Activated CD4-positive, alpha-beta T cell treated with anti-CD3 and anti-CD28 coated beads for 4 hours (primary cell): ENCODE measurements at places on chromosomes 12 and 14.

- no peak for DNase-seq
These were observed 56.4 kb downstream of the GOLGA5 start for GRCh38 chr14:92850492-92850891.

DNA sequence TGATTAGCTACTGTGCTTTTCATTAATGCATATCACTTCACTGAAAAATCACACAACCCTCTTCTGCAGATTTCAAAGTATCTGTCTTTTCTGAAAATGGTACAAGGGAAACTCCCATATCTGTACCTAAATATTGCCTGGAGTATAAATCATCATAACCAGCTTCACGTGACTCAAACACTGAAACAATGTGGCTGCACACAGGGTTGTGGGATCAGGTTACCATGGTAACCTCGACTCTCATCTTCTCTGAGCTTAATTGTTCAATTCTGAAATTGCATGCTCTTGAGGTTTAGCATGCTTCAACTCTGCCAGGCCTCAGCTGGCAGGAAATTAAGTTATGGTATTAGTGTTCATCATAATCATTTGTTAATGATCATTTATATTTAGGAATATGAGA lies 77.5 kb upstream of the CPSF6 start:
- DNase-seq = peak; percentile 10

DNA sequence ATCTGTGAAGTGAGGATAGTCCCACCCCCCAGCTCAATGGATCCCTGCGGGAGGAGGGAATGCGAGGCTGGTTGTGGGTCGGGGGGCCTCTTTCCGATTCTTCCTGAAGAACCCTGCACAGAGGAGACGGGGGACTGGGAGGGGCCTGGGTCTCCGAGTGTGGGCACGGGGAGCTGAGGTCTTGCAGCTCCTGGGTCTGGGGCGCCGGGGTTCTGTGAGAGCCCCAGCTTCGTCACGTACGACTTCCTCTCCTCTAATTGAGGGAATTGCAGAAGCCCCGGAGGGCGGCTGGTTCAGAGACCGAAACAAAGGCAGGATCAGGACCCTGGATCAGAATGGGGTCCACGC lies 66.6 kb downstream of the DIO3 start:
- DNase-seq = no peak

- DNase-seq = no peak
These were observed 76.8 kb downstream of the HSD17B6 start for GRCh38 chr12:56839915-56840325.
